ENCODE measurements at places on chromosomes 4 and X. TPM values are rescaled to one million over a fixed set of nuclear protein-coding genes. Genes with fewer than 3 reads are reported as not detected.

The SERPINA7 gene
- total RNA-seq = not detected

DNA sequence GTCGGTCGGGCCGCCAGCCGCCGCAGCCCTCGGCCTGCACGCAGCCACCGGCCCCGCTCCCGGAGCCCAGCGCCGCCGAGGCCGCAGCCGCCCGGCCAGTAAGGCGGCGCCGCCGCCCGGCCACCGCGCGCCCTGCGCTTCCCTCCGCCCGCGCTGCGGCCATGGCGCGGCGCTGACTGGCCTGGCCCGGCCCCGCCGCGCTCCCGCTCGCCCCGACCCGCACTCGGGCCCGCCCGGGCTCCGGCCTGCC is 213 bp downstream of the NFKB1 start:
- peak; percentile 76 for DNase-seq

- no peak for DNase-seq
Measured at GRCh38 chr4:174055344-174055743, 228.1 kb downstream of the FBXO8 start.

GRCh38 chr4:77220828-77221613 is 64.0 kb downstream of the CCNG2 start:
- no peak for DNase-seq

The RAB41 gene
- total RNA-seq = not detected

The PDE6B gene
- total RNA-seq = 4.5 TPM

All from H1 (cell line).